ENCODE measurements at places on chromosomes 1 and 21. TPM values are rescaled to one million over a fixed set of nuclear protein-coding genes. Genes with fewer than 3 reads are reported as not detected.

- no peaks in the 10 kb centered on the region for H3K4me1 ChIP-seq
- no peaks in the 10 kb centered on the region for H3K36me3 ChIP-seq
- no peak overlapping the region for H3K4me3 ChIP-seq
- H3K27me3 ChIP-seq: no peaks in the 10 kb centered on the region
Observed at GRCh38 chr1:209219791-209220524, 363.6 kb upstream of the CAMK1G start.

- DNase-seq: no peak
- no peak overlapping the region for H3K4me3 ChIP-seq
- peaks cover 17% of the 10 kb centered on the region for H3K27me3 ChIP-seq
- H3K36me3 ChIP-seq: peaks cover 23% of the 10 kb centered on the region
Observed at GRCh38 chr1:155170101-155170785, 2.9 kb downstream of the KRTCAP2 start.

GRCh38 chr1:203692565-203693470 is 66.2 kb downstream of the ATP2B4 start:
- H3K4me1 ChIP-seq: peaks cover 40% of the 10 kb centered on the region
- peak overlapping the region; percentile 15 for H3K4me3 ChIP-seq
- H3K27ac ChIP-seq: peak overlapping the region; percentile 53

GRCh38 chr1:115312742-115313141 is 25.3 kb downstream of the NGF start:
- no peak overlapping the region for H3K27ac ChIP-seq
- H3K4me3 ChIP-seq: no peak overlapping the region

- no peaks in the 10 kb centered on the region for H3K27me3 ChIP-seq
- no peak for DNase-seq
- no peaks in the 10 kb centered on the region for H3K4me1 ChIP-seq
- H3K36me3 ChIP-seq: no peaks in the 10 kb centered on the region
Observed at GRCh38 chr1:238658763-238659162, 727.6 kb upstream of the CHRM3 start.

GRCh38 chr21:32946654-32947053 is 79.1 kb upstream of the OLIG2 start:
- no peak overlapping the region for H3K4me3 ChIP-seq
- H3K36me3 ChIP-seq: no peaks in the 10 kb centered on the region
- no peak overlapping the region for H3K27ac ChIP-seq
- H3K4me1 ChIP-seq: no peaks in the 10 kb centered on the region
- DNase-seq: no peak

DNA sequence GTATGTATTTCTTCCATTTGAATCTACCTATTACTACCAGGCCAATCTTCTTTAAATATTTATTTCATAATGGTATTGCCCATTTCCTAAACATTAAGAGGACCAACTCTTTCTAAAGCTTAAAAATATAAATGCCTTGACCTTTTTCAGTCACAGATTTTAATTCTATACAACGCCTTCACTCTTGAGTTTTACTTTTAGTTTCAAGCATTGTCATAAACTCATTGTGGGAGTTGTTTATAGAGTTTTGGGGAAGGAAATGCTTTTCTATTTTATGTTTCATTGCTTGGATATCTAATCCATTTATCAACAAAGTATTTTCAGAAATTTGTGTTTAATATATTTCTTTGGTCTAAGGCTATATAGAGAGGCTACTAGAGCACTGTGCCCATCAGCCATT is 155.8 kb downstream of the DPYD start:
- DNase-seq: no peak
- H3K36me3 ChIP-seq: no peaks in the 10 kb centered on the region
- no peak overlapping the region for H3K4me3 ChIP-seq
- no peaks in the 10 kb centered on the region for H3K27me3 ChIP-seq
- no peaks in the 10 kb centered on the region for H3K4me1 ChIP-seq

DNA sequence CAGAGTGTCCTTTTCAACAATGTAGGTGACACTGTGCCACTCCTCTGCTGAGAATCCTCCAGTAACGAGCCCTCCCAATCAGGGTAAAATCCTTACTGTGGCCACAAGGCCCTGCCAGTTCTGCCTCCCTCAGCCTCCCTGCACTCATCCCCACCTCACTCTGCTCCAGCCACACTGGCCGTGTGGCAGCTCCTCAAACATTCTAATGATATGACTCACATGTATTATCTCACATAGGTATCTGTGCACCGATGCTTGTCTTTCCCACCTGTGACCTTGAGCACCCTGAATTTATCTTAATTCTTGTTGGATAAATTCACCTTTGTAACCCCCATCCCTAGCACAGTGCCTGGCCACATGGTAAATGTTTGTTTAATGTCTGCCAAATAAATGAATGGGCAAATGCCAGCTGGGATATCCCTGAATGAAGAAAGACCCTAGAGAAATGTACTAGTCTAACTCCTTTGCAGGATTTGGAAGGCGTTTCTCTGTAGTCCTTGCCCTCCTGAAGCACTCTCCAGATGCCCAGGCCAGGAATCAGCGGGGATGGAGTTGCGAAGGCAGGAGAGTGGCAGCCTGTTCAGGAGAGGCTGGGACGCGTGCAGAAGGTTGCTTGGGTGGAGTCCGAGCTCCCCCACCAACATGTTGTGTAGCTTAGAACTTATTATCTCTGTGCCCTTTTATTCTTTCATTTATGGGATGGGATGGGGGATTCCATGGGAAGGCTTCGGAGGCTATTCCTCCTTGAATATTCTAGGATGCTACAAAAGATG is 106.0 kb downstream of the TMEM53 start:
- H3K27me3 ChIP-seq: no peaks in the 10 kb centered on the region
- H3K4me3 ChIP-seq: no peak overlapping the region

- H3K27me3 ChIP-seq: peaks cover 4% of the 10 kb centered on the region
- no peak overlapping the region for H3K27ac ChIP-seq
- no peaks in the 10 kb centered on the region for H3K36me3 ChIP-seq
- H3K4me3 ChIP-seq: no peak overlapping the region
Observed at GRCh38 chr1:227998374-227999055, 8.3 kb upstream of the WNT3A start.

- H3K4me1 ChIP-seq: no peaks in the 10 kb centered on the region
- no peak overlapping the region for H3K27ac ChIP-seq
- H3K27me3 ChIP-seq: no peaks in the 10 kb centered on the region
- no peak overlapping the region for H3K4me3 ChIP-seq
- DNase-seq: no peak
Observed at GRCh38 chr1:47809301-47810084, 187.7 kb downstream of the TRABD2B start.

- H3K27ac ChIP-seq: peak overlapping the region; percentile 99
- H3K4me3 ChIP-seq: peak overlapping the region; percentile 99
- DNase-seq: no peak
- no peaks in the 10 kb centered on the region for H3K36me3 ChIP-seq
- H3K4me1 ChIP-seq: peaks cover 58% of the 10 kb centered on the region
Observed at GRCh38 chr1:179026813-179027669, 1.3 kb downstream of the FAM20B start.

DNA sequence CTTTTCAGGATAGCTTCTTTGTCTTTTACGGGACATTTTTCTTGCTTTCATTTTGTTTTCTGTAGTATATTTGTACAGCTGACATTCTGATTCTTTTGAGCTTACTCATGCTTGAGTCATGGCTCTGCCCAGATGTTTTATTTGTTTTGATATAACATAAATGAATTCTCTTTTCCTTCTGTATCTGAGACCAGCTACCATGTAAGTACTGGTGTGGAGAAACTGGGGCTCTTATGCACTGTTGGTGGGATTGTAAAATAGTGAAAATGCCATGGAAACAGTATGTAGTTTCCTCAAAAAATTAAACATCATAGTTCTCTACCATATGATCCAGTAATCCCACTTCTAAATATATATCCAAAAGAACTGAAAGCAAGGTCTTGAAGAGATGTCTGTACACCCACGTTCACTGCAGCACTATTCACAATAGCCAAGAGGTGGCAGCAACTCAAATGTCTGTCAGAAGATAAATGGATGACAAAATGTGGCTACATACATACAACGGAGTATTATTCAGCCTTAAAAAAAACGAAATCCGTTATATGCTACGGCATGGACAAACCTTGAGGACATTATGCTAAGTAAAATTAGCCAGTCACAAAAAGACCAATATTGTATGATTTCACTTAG is 61.4 kb downstream of the EIF2B3 start:
- no peak for DNase-seq
- no peaks in the 10 kb centered on the region for H3K36me3 ChIP-seq
- no peak overlapping the region for H3K27ac ChIP-seq
- H3K4me3 ChIP-seq: no peak overlapping the region

DNA sequence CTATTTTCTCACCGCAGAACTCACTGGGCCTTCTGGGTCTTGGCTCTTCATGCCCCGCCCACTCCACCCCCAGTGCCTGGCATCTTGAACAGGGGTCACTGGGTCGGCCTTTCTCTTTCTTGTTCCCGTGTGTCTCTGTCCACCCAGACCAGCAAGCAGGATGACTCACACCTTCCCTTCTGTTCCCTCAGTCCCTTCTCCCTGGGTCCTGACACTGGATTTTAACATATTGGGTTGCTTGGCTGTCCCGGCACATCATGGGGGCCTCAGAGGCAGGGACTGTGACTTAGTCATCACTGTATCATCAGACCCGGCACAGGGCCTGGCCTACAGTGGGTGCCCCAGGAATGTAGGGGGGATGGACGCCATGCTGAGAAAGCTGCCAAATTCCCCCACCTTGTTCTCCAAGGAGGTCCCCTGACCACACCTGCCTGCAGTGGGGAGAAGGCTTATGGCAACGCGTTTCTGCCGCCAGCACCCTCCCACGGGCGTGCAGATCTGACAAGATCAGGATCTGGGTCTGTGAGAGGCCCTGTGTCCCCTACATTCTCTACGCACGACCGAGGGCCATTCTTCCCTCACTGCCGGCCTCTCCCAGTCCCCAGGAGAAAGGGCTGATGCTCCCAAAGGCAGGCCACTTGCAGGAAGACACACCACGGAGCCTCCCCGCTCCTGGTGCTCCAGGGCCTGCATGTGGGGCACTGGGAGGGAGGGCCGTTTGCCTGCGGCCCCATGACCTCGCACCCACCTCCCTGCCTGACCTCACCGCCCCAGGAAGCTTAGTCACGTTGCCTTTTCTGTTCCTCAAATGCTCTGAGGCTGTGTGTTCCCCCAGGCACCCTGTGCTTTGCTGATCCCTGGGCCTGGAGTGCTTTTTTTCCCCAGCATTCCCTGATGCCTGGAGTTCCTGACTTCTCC is 157.2 kb upstream of the TMEM51 start:
- no peaks in the 10 kb centered on the region for H3K27me3 ChIP-seq
- no peak overlapping the region for H3K4me3 ChIP-seq
- H3K36me3 ChIP-seq: no peaks in the 10 kb centered on the region
- H3K4me1 ChIP-seq: no peaks in the 10 kb centered on the region

Gene CFHR1
- total RNA-seq: 0.52 TPM

Gene TNNT2
- 14.8 TPM for total RNA-seq

Gene PTPN14
- total RNA-seq: 55.9 TPM

Gene TMEM35B
- total RNA-seq: 5.9 TPM

Gene CYP4B1
- total RNA-seq: 67.1 TPM

Gene PLA2G2A
- 6.2 TPM for total RNA-seq

Gene TRNP1
- total RNA-seq: 5.1 TPM

Gene TSACC
- not detected for total RNA-seq

Gene DMRTA2
- total RNA-seq: not detected

Gene PTPN7
- total RNA-seq: 0.76 TPM

Gene MPL
- total RNA-seq: not detected

Gene SELP
- total RNA-seq: 1.3 TPM

Gene COX20
- total RNA-seq: 34.0 TPM

Gene LCE4A
- not detected for total RNA-seq

Gene ARTN
- total RNA-seq: 0.25 TPM

Gene VSIG8
- not detected for total RNA-seq

Gene OR2T12
- not detected for total RNA-seq

Gene FBXO2
- 20.8 TPM for total RNA-seq
